ENCODE measurements at places on chromosomes 5 and 9. TPM values are rescaled to one million over a fixed set of nuclear protein-coding genes. Genes with fewer than 3 reads are reported as not detected.

Gene TPPP
- 6.3 TPM for total RNA-seq

Gene IL7R
- 3.0 TPM for total RNA-seq

Gene STK32A
- 0.64 TPM for total RNA-seq

Gene ADAMTS6
- 0.46 TPM for total RNA-seq

Gene GSN
- 854 TPM for total RNA-seq

Gene CLTA
- total RNA-seq, result 200 TPM

Gene CATSPER3
- total RNA-seq, result 1.1 TPM

DNA sequence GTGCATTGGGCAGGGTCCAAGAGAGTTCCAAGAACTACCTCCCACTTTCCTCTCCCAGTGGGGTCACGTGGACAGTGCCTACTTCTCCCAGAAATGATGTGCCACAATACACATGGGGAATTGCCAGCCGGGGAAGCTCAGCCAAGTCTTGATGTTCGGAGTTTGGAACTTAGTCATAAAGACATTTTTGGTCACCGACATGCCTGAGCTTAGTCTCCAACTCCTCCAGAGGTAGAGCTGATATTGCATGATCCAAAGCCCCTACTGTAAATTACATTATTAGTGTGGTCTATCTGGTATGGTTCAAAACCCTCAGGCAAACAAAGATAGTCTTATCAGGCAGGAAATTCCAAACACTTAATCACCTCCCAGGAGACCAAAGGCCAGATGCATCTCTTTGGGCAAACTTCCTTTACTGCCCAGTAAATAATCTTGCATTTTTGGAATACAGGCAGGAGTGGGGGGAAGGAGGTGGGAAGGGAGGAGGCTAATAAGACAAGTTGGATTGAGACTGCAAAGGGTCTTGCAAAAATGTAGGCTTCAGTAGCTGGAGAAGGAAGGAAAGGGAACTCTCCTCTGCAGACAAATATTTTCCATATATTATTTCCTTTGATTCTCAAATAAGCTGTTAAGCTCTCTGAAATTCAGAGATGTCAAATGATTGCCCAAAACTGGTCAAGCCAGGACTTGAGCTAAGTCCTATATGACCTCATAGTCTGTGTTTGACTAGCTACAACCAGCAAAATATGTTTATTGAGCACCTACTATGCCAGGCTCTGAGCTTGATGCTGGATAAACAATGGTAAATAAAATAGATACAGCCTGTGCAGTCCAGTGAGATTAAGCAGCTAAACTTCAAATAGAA, 99.4 kb downstream of the DRD1 start:
- DNase-seq, result no peak

DNA sequence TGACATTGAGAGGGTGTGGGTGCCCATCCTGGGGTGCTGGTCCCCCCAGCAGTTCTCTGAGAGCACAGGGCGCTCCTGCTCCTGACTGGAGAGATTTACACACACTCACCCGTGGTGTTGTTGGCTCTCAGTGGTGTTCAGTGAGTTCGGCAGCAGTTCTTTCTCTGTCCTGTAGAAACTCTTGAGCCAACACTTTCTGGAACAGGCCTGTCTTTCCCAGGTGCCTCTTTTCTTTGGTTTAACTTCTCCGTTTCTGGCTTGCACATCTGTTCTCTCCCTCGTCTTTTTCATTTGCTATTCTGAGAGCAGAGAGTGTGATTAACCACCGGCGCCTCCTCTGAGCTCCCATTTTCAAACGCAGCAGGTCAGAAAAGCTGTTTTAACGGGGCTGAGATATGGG, 284.5 kb downstream of the IRX2 start:
- DNase-seq, result no peak

- no peak for DNase-seq
Observed at GRCh38 chr5:72040513-72040912, 66.8 kb upstream of the MAP1B start.

GRCh38 chr5:175657593-175658271, at the start of gene HRH2:
Gene HRH2 (plus strand): TSS chr5:175658071. CDS start chr5:175683234, 25,163 bp downstream.
- DNase-seq, result peak; percentile 28

GRCh38 chr9:1916095-1916494, 99.1 kb upstream of the SMARCA2 start:
- no peak for DNase-seq

GRCh38 chr5:59287884-59288283, 605.6 kb downstream of the PDE4D start:
- no peak for DNase-seq

DNA sequence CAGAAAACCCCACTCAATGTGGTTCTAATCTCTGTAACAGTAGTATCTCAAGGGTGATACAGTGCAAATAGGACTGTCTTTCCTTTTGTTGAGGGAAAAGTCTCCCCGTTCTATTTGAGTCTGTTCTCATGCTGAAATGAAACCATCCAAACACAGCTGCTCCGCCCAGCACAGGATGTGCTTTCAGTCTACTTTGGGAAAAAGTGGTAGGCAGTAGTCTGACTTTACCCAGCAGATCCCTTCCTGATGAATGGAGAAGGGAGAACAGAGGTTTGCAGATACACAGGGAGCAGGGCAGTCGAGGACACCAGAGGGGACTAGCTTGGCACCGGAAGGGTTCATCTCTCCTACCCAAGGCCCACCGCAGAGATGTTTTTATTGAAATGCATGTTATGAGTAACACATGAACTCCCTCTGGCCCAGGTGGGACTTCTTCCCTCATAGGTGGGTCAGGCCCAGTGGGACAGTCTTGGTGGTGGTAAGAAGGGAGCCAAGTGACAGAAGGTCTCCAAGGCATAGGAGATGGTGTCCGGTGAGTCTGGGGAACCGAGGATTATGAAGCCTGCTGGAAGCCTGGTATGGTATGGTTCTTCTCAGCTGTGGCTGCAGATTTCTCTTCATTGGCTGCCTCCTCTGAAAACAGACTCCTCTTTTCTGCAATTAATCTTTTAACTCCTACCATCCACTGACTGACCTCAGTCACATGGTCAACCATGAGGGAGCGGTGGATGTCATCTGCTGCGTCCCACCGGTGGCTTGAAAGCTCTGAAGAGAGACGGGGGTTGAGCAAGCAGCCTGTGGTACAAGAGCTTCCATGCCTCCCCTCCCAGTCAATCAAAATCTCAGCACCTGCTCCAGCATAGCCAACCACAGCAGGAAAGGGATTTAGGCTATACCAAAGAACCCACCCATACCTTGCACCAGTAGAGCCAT, 3.0 kb downstream of the EIF4EBP3 start:
- no peak for DNase-seq

DNA sequence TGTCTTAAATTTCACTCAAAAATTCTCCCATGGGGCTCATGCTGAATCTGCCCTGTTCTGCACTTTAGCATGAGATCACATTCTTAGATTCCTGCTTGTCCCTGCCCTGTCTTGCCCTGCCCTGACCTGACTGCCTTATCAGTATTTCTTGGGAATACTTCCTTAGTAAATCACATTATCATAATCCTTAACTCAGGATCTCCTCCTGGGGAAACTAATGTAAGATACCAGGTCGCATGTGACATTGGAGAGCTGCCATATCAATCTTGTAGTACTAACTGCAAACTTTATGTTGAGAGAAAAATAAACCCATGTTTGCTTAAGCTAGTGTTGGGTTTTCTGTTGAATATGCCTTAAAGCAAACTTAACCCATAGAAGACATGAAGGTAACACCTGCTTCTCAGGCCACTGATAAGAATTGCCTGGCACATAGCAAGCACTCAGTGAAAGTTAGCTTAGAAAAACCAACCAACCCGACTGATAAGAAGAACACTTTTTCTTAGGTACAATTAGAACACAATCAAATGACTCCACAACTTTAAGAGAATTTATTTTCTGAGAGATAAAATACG, 53.3 kb downstream of the IL33 start:
- DNase-seq, result peak; percentile 29

DNA sequence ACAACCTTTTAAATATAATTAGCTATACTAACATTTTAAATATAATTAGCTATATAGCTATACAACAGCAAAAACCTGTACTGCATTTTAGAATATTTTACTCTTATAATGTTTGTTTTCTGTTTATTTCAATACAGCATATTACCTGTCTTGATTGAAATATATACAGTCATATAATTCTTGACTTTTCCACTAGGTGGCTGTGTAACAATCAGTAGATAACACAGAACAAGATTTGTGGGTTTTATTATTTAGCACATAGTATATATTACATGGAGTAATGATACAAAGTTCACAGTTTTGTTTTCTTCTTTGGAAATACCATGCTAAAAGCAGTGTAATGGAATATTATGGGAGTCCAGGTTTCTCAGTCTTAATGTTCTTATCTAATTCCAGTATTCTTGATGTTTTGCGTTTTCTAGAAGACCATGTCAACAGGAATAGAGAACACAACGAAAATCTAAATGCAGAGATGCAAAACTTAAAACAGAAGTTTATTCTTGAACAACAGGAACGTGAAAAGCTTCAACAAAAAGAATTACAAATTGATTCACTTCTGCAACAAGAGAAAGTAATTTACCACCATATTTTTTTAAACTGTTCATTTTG, 13.3 kb downstream of the HMMR start:
- DNase-seq, result no peak

- DNase-seq, result no peak
Observed at GRCh38 chr5:154786414-154786813, 31.2 kb downstream of the LARP1 start.

DNA sequence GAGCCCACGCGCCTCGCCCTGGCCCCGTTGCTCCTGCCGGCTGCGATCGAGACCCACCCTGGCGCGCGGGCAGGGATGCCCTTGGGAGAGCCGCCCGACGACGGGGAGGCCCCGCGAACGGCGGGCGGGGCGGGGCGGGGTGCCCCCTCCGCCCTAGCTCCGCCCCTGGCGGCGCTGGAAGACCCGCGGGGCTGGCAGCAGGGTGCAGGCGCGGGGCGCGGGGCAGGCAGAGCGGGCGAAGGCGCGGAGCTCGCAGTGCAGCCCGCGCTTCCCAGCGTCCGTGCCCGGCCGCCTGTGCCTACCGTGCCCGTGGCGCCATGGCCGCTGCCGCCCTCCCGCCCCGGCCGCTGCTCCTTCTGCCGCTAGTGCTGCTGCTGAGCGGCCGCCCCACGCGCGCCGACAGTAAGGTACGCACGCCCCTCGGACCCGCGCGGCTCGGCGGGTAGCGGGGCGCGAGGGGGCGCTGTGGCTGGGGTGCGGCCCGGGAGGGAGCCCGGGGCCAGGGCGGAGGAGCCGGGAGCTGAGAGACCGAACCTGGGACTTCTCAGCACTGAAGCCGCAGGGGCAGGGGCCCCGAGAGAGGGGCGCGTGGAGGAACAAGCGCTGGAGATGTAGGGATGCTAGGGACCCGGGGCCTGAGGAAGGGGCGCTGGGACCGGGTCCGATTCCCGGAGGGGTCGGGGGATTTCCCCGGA, at the start of gene OLFML2A:
OLFML2A (plus strand) TSS at position 180 of the 695 bp plus-strand sequence; CDS start at position 318, 138 bp downstream.
- DNase-seq, result peak; percentile 40

GRCh38 chr5:96743805-96744204, 63.9 kb downstream of the ERAP1 start:
- DNase-seq, result no peak

DNA sequence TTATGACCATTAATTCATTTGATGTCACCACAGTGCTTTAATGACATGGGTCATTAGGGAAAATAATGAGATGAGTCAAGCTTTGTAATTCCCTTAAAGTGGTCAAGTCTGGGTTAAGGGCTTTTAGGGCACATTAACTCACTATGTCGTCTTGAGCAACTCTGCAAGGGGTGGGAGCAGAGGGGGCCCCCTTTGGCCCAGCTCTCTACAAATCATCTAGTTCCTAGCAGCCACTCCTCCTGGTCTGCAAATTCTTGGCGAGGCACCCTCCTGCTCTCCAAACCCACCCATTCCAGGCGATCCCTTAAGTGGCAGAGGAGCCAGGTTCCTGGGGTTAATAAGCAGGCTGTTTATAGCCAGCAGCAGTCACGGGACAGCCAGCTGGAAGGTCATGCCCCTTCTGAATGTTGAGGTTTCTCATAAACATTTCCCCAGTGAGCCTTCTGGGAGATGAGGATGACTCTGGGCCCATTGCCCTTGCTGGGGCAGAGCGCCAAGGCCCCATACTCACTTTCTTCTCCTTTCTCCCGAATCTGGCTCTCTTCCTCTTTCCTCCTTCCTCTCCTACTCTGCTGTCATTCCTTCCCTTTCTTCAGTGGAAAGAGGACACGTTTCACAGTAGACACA, 14.3 kb upstream of the GPX3 start:
- DNase-seq, result peak; percentile 79
